ENCODE measurements at places on chromosomes 4 and X. TPM values are rescaled to one million over a fixed set of nuclear protein-coding genes. Genes with fewer than 3 reads are reported as not detected.
A peak's percentile ranks its signal among the peaks of the same experiment; 100 is the strongest.

DNA sequence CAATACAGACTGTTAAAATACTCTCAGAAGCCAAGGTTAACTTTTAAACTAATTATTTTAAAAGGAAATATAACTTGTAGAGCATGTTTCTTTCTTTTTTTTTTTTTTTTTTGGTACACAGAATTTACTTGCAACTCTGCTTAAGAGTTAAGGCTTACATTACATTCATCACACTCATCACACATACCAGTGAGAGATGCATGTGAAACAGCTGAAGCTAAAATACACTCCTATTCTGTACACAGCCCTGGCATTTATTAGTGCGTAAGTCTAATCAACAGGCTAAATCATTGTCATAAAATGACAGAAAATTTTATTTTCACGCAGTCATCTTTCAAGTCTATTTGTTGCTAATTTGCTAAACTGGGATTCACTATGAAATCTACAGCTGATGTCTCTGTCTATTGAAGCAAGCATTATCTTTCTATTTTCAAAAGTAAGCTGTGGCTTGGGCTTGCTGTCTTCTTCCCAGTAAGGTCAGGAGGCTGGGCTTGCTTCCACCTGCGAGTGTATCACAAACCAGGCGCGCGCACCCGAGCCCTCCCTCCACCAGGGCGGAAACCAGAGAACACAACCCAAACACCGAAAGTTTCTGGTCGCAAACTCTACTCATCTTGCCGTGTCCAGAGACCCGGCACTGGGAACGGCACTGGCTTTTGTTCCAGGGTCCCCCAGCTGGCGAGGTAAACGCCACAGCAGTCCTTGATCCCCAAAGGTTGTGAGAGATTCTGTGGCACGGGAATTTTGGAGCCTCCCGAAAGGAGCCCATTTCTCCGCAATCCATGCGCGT is 3.9 kb downstream of the MAML3 start:
- no peaks in the 10 kb centered on the region for H3K27me3 ChIP-seq
- peak; percentile 74 for DNase-seq
- H3K27ac ChIP-seq = peak overlapping the region; percentile 84
- H3K4me1 ChIP-seq = peaks cover 13% of the 10 kb centered on the region

KLHL4 gene
- not detected for total RNA-seq

DNA sequence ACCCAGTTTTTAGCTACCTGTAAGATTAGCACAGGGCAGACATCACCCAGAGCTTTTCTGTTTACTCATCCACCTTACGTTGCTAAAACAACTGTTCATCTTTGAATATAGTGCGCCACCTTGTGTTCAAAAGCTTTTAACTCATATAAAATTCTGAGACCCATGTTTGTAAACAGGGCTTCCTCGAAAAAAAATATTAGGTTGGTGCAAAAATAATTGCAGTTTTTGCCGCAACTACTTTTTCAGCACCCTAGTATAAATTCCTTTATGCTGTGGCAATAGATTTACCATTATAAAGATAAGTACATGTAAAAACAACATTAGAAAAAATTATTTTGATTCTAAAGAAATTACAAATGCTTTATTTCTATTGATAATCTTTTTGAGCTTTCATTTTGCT is 147.9 kb downstream of the LRBA start:
- no peak overlapping the region for H3K27ac ChIP-seq
- H3K4me3 ChIP-seq = no peak overlapping the region
- H3K36me3 ChIP-seq = no peaks in the 10 kb centered on the region
- DNase-seq = no peak
- H3K4me1 ChIP-seq = no peaks in the 10 kb centered on the region

GRCh38 chrX:29662759-29663503 is 552.4 kb upstream of the MAGEB2 start:
- no peak overlapping the region for H3K4me3 ChIP-seq
- H3K27me3 ChIP-seq = no peaks in the 10 kb centered on the region
- no peak for DNase-seq
- H3K4me1 ChIP-seq = no peaks in the 10 kb centered on the region

ADH1C gene
- total RNA-seq = not detected

DNA sequence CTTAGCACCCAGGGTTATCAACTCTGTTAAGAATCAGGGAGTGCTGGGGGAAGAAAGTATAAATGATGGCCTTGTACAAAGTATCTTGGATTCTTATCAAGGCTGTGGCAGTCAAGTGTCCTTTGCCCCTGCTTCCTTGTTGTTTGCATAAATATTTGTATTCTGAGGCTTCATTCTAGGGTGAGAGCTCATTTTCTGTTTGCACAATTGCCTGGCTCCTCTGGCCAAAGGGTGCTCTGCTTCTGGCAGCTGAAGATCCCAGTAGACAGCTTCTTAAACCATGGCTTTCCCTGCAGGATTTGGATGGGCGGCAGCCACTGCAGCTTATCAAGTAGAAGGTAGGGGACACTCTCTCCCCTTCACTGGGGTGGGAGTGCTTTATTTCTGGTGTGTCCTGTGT is at the start of gene GBA3:
GBA3 (plus strand) TSS at position 202 of the 400 bp plus-strand sequence.
- no peak for DNase-seq
- H3K27me3 ChIP-seq = no peaks in the 10 kb centered on the region
- H3K4me1 ChIP-seq = no peaks in the 10 kb centered on the region
- H3K36me3 ChIP-seq = no peaks in the 10 kb centered on the region
- no peak within 1 kb of the TSS for H3K4me3 ChIP-seq
- H3K27ac ChIP-seq = no peak within 1 kb of the TSS

HELQ gene
- 40.4 TPM for total RNA-seq

DNA sequence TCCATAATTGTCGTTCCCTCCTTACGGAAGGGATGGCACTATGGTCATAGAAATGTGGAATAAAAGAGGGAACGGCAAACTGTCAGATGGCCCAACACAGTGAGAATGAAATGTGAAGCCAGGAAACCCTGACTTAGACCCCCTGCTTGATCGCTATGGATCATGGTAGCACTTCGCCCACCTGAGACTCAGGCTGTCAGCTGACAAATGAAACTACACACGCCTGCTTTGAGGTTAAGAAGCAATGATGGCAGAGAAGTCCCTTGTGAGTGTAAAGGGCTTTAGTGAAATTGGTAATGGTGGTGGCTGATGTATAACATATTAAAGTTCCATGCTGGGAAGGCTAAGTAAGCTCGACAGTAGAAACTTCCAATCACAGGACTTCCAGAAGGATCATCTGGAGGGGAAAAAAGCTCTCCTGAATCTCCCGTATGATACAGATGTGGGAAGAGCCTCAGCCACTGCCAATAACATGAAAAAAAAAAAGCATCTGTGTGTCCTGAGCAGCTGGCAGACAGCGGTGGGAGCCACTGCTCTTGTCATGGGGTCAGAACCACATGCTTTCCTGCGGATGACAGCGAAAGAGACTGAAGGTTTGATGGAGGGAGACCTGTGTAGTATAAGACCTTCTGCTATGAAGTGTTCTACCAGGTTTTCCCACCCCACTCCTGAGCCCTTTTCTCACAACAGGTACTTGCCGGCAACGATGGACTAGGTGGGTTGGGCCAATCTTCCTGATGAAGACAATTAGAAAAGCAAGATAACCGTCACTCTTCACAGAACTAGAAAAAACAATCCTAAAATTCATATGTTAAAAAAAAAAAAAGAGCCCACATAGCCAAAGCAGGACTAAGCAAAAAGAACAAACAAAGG is 107.6 kb downstream of the AFAP1 start:
- H3K27me3 ChIP-seq = no peaks in the 10 kb centered on the region
- peaks cover 14% of the 10 kb centered on the region for H3K4me1 ChIP-seq
- H3K4me3 ChIP-seq = no peak overlapping the region
- no peak for DNase-seq
- no peaks in the 10 kb centered on the region for H3K36me3 ChIP-seq

MAGEC2 gene
- not detected for total RNA-seq

- H3K4me1 ChIP-seq = no peaks in the 10 kb centered on the region
- no peak overlapping the region for H3K4me3 ChIP-seq
- H3K27me3 ChIP-seq = no peaks in the 10 kb centered on the region
- H3K27ac ChIP-seq = no peak overlapping the region
- DNase-seq = no peak
These were observed 22.0 kb upstream of the RNF4 start for GRCh38 chr4:2446656-2447564.

- H3K4me1 ChIP-seq = no peaks in the 10 kb centered on the region
- no peak overlapping the region for H3K4me3 ChIP-seq
- DNase-seq = no peak
- no peaks in the 10 kb centered on the region for H3K27me3 ChIP-seq
- no peaks in the 10 kb centered on the region for H3K36me3 ChIP-seq
These were observed 126.9 kb downstream of the FAM53A start for GRCh38 chr4:1557221-1557597.

GRCh38 chr4:94426783-94427182 is 25.0 kb upstream of the PDLIM5 start:
- no peak for DNase-seq
- no peak overlapping the region for H3K4me3 ChIP-seq
- H3K4me1 ChIP-seq = no peaks in the 10 kb centered on the region
- no peaks in the 10 kb centered on the region for H3K36me3 ChIP-seq
- no peaks in the 10 kb centered on the region for H3K27me3 ChIP-seq

DNA sequence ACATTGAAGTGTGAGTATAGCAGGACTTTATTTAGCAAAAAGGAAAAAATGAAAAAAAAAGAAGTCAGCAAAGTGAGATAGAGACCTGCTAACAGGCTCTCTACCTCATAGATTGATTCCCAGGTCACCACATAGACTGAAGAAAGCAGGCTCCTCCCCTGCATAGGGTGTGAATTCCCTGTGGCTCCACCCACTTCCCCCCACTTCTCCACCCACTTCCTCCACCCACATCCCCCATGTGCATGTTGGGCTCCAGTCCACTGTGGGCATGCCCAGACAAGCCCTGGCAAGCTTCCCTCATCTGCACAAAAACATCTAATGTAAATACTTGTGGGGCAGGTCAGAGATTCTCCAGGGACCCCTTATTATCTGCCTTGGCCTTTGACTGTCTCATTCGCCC is 97.8 kb downstream of the TMEM47 start:
- H3K27me3 ChIP-seq = no peaks in the 10 kb centered on the region
- no peaks in the 10 kb centered on the region for H3K4me1 ChIP-seq
- no peaks in the 10 kb centered on the region for H3K36me3 ChIP-seq
- H3K4me3 ChIP-seq = no peak overlapping the region

DNA sequence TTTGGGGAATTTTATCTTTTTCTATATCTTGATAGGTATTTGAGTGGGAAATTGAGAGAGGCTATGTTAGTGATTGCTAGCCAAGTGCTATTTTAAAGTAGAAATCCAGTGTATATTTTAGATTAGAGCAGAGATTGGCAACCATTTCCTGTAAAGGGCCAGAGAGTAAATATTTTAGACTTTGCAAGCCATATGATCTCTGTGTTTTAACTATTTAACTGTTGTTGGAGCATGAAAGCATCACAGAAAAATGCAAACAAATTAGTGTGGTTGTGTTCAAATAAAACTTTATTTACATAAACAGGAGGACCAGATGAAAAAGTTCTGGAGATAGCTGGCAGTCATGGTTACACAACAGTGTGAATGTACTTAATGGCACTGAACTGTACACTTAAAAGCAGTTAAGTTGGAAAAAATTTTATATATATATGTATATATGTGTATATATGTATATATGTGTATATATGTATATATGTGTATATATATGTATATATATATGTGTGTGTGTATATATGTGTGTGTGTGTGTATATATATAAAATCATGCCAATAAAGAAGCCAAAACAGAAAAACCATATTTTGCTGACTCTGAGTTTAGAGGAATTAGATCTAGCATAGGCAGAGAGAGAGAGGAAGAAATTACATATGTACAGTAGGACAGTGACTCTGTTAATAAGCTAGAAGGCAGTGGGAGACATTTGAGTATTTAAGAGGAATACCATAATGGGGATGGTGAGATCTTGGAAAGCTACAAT is 83.4 kb downstream of the TMEM164 start:
- no peak for DNase-seq
- no peak overlapping the region for H3K4me3 ChIP-seq
- H3K27me3 ChIP-seq = no peaks in the 10 kb centered on the region

DNA sequence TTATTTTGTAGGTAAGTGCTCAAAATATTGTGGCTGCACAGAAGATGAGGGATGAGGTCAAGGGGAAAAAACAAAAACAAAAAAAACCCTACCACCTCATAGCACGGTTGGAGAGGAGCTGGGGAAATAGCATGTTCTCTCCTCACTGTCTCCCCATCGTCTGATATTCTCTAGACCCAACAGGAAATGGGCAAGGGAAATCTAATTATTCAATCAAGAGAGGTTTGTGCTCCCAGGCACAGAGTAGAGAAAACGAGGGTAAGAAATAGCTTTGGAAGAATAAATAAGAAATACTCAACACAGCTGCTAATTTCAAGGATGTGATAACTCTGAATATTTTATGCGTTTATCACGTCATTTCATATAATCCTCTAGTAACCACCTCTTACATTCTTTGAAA is 619.2 kb upstream of the GNPDA2 start:
- H3K27me3 ChIP-seq = no peaks in the 10 kb centered on the region
- no peak overlapping the region for H3K4me3 ChIP-seq
- no peak overlapping the region for H3K27ac ChIP-seq

- DNase-seq = no peak
- H3K4me1 ChIP-seq = no peaks in the 10 kb centered on the region
- H3K27ac ChIP-seq = no peak overlapping the region
- H3K27me3 ChIP-seq = no peaks in the 10 kb centered on the region
- no peak overlapping the region for H3K4me3 ChIP-seq
These were observed 32.9 kb upstream of the RAB40A start for GRCh38 chrX:103552236-103552635.

SSX4B gene
- total RNA-seq = not detected

- no peaks in the 10 kb centered on the region for H3K36me3 ChIP-seq
- H3K27me3 ChIP-seq = no peaks in the 10 kb centered on the region
- H3K4me1 ChIP-seq = no peaks in the 10 kb centered on the region
- H3K4me3 ChIP-seq = no peak overlapping the region
- DNase-seq = no peak
These were observed 294.1 kb downstream of the ARHGAP10 start for GRCh38 chr4:148025981-148026380.

PHF8 gene
- 54.5 TPM for total RNA-seq

DNA sequence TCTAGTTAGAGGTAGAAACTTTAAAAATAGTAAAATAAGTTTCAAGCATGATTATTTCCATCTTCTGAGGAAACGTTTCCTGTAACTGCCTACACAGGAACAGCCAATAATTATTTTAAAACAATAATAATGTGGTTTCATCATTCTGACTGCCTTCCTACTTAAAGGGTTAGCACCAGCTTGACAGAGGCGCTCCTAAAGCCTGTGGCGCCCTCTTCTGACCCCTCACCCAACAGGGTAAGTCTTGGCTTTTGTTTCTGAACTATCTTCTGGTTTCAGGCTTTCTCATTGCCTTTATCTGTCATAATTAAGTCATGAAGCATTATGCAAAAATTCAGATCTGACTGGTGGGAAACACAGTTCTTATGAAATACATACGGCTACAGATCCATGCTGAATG is 96.7 kb downstream of the ITM2A start:
- peak; percentile 61 for DNase-seq
- no peak overlapping the region for H3K4me3 ChIP-seq
- peaks cover 24% of the 10 kb centered on the region for H3K4me1 ChIP-seq
- no peaks in the 10 kb centered on the region for H3K36me3 ChIP-seq
- no peaks in the 10 kb centered on the region for H3K27me3 ChIP-seq

GRCh38 chr4:184885602-184886001 is 59.8 kb upstream of the ACSL1 start:
- H3K27ac ChIP-seq = no peak overlapping the region
- H3K27me3 ChIP-seq = no peaks in the 10 kb centered on the region
- no peaks in the 10 kb centered on the region for H3K4me1 ChIP-seq
- DNase-seq = no peak
- no peak overlapping the region for H3K4me3 ChIP-seq

UBA6 gene
- 43.9 TPM for total RNA-seq

SHROOM2 gene
- total RNA-seq = not detected

Measured in naive thymus-derived CD4-positive, alpha-beta T cell (primary cell).